Anterior cingulate cortex (tissue), 58 donors: ENCODE measurements at places on chromosomes 16 and 17.

DNA sequence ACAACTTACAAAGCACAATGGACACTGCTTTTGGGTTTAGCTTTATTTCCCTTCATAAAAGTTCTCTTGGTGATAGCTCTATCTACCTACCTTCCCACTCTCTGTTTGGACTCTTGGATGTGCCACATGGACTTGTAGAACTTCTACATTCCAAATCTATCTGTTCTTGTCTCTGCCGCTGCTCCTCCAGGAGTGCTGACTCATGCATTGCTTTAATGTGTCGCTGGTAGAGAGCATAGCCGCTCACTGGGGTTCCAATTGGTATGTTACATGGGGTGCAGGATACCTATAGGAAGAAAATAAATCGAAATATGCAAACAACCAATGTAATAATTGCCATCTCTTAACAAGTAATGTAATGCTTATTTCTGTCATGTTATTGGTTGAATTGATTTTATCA lies 92.1 kb downstream of the TTC19 start:
- no peak for DNase-seq

GRCh38 chr16:55647798-55648197 lies 8.0 kb upstream of the SLC6A2 start:
- no peak for DNase-seq

DNA sequence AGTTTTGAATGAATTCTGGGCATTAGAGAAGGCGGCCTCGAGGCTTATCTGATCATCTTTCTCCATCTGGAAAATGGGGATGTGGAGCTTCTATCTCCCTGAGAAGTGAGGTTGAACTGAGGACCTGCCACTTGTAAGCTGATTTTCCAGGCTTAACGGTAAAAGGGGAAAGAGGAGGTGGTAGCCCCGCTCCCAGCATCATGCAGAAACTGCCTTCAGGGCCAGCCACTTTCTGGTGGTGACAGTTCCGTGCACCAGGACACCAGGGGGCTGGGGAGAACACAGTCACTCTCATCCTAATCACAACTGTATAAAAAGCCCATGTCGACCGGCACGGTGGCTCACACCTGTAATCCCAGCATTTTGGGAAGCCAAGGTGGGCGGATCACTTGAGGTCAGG lies 20.9 kb upstream of the CPSF4L start:
- no peak for DNase-seq

DNA sequence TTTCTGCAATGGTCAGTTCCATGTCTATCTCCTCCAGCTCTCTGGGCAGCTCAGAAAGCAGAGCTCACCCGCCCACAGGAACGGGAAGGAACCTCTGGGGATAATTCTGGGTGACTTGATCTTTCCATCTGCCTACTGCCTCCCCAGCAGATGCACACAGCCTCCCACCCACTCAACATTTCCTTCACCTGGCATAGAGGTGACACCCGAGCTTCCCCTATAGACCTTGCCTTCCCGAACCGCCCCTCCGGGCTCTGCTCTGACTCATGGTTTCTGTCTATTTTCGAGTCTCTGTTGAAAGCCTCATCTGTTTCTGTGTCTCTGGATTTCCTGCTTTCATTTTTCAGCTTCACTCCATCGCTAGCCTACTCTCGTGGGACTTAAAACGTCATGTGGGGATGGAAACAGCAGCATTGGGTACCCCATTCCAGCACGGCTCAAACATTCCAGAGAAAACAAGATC lies 11.4 kb downstream of the GGA3 start:
- no peak for DNase-seq

DNA sequence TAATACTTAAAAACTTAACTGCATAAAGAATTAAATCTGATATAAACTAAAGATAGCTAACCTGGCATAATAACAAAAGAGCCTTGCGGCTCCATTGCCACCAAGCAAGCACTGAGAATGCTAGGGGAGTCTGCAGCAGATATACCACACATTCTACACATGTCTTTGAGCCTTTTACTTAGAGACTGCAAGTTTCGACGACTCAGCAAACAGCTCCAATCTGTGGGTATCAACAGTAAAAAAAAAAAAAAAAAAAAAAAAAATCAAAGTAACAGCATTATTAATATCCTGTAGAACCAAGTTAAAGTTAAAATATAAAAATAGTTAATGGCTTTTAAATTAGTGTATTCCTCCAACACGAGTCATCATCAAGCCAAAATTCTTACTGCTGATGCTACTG lies 27.8 kb upstream of the INTS2 start:
- DNase-seq, result no peak

- DNase-seq, result no peak
Measured at GRCh38 chr16:27781981-27782880, 232.3 kb downstream of the KATNIP start.
